ENCODE measurements at places on chromosomes 1 and 21.

- peak; percentile 40 for DNase-seq
Measured at GRCh38 chr1:89451011-89451410, 73.6 kb upstream of the LRRC8B start.

DNA sequence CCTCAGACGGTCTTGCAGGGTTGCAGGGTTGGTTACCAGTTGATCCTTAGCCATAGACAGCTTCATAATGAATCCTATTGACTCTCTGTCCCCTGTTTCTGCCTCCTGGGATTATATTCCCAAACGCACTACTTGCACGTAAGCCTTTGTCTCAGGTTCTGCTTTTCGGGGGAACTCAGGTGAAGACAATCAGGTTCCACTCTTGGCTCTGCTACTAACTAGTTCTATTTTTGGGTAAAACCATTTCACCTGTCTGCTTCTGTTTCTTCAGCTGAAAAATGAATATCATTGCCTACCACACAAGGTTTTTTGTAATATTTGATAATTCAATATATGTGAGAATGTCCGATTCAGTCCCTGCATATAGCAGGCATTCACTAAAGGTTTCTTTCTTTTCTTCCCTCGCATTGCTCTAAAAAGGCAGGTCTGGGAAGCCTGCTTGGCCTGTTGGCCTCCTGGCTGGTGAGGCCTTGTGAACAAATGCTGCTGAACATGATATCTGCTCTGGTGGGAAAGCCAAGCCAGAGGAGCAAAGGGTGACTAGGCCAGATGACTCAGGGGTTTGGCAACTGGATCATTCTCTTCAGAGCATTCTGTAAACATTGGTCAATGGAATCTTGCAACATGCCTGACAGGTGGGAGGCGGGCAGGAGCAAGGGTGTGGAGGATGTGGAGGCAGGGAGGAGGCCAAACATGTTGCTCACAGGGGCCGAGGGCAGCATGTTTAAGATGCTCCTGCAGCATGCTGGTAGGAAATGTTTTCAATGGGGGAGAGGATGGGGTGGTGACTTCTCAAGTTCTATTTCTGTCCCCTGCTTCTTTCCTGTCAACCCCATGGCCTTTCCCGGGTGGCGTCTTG is 23.8 kb downstream of the IER5 start:
- no peak for DNase-seq

GRCh38 chr1:231828182-231828920 is 201.8 kb downstream of the DISC1 start:
- no peak for DNase-seq

DNA sequence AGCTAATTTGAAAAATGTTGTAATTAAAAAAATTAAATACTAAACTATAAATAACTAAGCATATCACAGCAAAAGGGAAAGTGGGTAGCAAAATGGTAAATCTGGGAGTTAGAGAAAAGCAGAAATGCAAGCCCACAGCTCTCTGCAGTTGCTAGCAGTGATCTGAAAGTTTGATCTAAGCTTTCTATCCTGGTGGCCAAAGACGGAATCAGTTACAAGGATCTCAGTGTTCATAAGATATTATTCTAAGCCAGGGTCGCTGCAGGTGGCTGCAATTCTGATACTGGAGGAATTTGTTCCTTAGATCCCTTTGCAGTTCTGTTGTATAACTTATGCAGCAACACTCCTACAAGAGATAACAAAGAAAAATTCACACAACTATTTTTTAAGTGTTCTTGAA is 363.7 kb downstream of the SETD4 start:
- no peak for DNase-seq

GRCh38 chr1:91487469-91487868 is 13.2 kb upstream of the CDC7 start:
- no peak for DNase-seq

- no peak for DNase-seq
Measured at GRCh38 chr1:41530411-41530810, 45.9 kb upstream of the EDN2 start.

GRCh38 chr1:5620418-5620817 is 371.8 kb downstream of the NPHP4 start:
- no peak for DNase-seq

DNA sequence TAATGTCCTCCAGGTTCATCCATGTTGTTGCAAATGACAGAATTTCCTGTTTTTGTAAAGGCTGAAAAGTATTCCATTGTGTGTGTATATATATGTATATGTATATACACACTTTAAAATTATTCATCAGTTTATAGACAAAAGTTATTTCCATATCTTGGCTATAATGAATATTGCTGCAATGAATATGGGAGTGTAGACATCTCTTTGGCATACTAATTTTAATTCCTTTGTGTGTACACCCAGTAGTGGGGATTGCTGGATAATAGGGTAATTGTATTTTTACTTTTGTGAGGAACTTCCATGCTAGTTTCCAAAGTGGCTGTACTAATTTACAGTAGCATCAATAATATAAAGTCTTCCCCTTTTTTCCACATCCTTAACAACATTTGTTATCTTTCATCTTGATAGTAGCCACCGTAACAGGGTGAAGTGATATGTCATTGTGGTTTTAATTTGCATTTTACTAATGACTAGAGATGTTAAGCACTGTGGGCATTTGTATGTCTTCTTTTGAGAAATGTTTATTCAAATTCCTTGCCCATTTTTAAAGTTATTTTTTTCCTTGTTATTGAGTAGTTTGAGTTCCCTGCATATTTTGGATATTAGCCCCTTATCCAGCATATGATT is 243.0 kb downstream of the PDE4B start:
- no peak for DNase-seq

DNA sequence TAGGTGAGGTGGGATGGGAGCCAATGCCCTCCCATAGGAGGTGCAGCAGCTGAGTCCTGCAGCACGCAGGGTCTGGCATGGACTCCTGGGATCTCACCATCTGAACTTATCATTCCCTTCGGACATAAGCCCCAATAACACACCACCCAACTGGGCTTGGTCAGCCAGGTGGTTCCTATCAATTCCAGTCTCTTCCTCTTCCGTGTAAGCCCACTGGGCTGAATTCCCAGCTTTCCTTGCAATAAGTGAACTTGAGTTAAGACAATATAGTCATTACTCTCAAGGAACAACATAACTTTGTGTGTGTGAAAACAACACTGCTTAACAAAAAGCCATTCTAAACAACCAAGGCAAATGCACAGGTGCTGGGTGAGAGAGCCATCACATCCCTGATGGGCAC is 86.6 kb upstream of the EDN2 start:
- no peak for DNase-seq

GRCh38 chr21:39182484-39183271 is 573 bp downstream of the PSMG1 start:
- DNase-seq = no peak
